ENCODE measurements at places on chromosomes 12 and 14.

DNA sequence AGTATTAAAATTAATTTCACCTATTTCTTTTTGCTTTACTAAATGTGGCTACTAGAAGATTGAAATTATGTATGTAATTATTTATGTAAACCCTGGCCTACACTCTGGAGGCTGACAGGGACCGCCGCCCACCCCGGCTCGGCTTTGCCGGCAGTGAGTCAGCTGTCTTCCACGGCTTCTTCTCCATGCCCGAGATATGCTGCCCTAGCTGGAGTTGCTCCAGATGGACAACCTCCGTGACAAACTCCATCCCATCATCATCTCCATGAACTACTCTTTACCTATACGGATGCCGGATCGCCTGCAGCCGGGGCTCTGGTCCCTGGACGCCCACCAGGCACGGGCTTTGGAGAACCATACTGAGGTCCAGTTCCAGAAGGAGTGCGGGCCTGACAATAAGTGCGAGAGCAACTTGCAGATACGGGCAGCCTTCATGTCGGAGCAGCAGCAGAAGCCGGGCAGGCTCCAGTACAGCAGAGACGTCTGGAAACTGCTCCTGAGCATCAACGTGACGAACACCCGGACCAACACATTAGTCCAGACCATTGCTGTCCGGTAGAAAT is 86.9 kb upstream of the NID2 start:
- DNase-seq: no peak

GRCh38 chr12:44788731-44789130 is 87.4 kb downstream of the NELL2 start:
- DNase-seq: no peak

DNA sequence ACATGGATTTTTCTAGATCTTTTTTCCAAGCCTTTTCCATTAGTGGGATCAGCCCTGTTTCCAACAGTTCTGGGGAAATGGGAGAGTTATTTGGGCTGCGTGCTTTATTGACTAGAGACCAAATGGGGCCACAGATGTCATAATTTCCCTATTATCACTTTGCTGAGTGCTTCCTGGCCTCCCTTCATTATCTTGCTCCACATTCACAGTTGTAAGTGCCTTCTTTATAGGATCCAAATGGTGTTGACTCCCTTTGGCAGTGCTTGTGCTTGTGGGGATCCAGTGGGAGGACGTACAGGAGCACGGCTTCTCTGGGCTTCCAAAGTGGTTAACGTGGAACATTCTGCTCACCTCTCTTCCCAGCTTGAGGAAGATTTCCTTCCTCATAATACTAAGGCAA is 141.0 kb upstream of the RMST start:
- DNase-seq: no peak

- DNase-seq: no peak
These were observed 15.5 kb upstream of the NR1H4 start for GRCh38 chr12:100458191-100458590.

- DNase-seq: no peak
These were observed 175.8 kb upstream of the NPAS3 start for GRCh38 chr14:32762886-32763285.

- no peak for DNase-seq
These were observed 39.8 kb downstream of the DACT1 start for GRCh38 chr14:58677517-58677916.

- DNase-seq: no peak
These were observed 49.5 kb upstream of the NUAK1 start for GRCh38 chr12:106188256-106188655.

- DNase-seq: no peak
These were observed 159.1 kb downstream of the RASSF9 start for GRCh38 chr12:85676816-85677749.

- DNase-seq: no peak
These were observed 58.4 kb upstream of the PPP1R12A start for GRCh38 chr12:79993106-79993862.

DNA sequence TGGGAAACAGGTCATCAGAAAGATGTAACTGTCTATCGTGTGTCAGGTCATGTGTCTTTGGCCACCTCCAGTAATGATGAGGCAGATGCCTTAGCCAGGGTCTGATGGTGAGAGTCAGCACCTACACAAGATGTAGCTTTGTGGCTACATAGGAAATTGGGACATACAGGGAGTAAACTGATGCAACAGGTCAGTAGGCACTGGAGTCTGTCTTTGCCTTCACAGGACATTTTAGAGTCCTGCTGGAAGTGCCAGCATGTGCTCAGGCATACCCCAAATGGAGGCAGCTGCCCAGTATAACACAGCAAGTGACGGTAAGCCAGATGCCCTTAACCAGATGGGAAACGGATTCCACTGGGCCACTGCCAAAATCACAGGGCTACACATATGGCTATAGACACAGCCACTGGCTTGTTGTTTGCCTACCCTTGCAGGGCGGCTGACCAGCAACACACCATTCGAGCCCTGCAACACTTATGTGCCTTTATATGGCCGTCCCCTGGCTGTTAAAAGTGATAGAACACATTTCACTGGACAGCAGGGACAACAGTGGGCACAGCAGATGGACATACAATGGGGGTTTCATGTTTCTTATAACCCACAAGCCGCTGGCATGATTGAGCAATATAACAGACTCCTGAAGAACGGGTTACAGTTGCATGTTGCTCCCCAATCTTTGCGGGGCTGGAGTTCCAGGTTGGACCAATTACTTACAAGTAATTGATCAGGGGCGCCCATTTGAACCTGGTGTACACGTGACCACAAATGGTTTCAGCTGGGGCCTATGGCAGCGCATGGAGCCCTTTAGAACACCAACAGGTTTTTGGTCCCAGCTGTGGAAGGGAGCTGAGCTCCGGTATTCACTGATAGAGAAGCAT is 12.9 kb upstream of the RNASE12 start:
- no peak for DNase-seq

- DNase-seq: no peak
These were observed 592 bp upstream of the USP15 start for GRCh38 chr12:62259631-62259992.

GRCh38 chr14:38291681-38292467 is 36.0 kb upstream of the CLEC14A start:
- no peak for DNase-seq

GRCh38 chr14:99579903-99580571 is 24.0 kb downstream of the CCDC85C start:
- DNase-seq: no peak

- DNase-seq: no peak
These were observed 28.1 kb downstream of the GIT2 start for GRCh38 chr12:109968032-109968420.

GRCh38 chr14:23121361-23121771 is 2.3 kb upstream of the CEBPE start:
- no peak for DNase-seq

DNA sequence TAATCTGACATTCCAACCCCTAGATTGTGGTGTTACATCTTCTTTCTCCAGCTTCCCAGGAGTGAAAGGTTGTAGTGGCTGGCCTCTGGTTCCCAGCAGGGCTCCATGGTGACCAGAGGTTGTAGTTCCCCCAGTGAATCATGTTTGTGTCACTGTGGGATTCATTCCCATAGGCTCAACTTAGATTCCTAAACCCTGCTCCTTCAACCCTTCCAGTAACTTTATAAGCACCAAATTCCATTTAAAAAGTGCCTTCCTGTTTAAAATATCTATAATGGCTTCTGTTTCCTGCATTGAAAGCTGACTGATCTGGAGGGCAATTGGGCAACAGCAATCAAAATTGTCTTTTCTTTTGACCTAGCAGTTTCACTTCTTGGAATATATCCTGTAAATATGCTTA is 40.5 kb upstream of the TBC1D15 start:
- no peak for DNase-seq

- DNase-seq: no peak
These were observed 3.2 kb upstream of the VSIG10 start for GRCh38 chr12:118107011-118107410.

DNA sequence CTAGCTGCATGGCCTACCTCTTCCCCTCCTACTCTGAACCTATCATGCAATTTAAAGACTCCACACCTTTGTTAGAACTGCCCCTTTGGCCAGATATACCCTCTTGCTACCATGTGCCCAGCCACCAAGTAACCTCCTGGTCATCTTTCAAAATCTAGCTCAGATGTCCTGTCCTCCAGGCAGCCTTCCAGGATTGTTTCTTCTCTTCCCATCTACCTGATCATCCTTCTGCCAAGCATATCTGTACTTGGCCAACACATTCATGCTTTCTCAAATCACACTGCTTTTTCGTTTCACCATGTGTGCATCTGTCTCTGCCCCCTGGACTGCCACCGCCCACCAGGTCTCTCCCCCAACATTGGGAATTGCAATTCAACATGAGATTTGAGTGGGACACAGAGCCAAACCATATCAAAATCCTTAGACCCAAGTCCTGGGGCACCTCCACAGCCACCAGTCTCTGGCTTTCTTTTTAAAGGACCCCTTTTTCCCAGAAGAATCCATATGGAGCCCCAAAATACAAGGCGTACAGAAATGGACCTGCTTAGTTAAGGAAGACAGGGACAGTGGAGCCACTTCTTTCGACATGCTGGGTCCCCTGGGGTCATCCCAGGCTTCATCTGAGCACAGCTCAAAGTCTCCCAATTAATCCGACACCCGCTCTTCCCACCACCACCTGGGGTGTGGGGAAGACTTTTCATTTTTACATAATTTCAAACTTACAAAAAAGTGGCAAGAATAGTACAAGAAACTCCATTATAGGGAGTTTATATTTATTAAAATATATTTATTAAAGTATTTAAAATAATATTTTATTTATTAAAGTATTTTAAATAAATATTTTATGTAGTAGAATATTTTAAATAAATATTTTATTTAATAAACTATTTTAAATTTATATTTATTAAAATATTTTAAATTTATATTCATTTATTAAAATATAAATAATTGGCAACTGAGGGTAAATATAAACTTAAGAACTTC is 7.9 kb upstream of the CMKLR1 start:
- DNase-seq: no peak

- DNase-seq: no peak
These were observed 23.7 kb downstream of the LEMD3 start for GRCh38 chr12:65192963-65193516.

- DNase-seq: no peak
These were observed 605 bp downstream of the ANKRD52 start for GRCh38 chr12:56257491-56258067.

DNA sequence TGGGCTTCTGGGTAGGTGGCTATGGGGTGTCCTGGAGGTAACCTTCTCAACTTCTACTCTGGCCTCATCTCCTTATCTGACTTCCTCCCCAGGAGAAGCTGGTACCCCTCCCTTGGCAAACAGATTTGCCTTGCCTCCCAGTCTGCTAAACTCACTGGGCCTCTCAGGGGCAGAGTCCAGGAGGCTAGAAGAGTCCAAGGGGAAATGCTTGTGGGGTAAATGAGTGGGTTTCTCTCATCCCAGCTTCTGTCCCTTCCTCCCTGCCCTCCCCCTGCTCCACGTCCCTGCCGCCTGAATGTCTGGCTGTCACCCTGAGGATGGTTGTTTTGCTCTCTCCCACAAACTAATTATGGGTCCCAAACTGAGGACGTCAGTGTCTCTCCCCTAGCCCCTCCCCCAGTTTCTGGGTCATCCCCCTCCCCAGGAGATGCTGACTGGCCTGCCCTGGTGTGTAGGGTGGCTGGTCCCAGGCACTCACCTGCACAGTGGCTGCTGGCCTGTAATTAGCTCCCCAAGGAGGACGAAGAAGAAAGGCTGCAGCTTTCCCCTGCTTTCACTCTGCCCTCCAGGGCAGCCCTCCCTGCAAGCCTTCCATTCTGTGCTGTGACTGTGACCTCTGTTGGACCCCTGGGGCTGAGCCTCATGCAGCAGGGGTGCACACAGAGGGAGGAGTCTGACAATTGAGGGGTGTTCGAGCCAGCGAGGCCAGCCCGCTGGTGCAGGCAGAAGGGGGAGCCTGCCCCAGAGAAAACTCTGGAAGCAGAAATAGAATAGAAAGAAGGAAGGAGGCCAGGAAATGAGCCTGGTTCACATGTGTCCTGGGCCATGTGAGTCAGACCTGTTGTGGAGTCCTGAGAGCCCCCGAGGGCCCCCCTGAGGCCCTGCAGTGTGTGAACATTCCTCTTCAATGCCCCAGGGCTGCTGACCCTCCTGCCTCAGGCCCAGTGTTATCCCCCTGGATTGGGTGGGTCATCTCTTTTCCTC is at the start of gene LRP1-AS:
Gene LRP1-AS (minus strand): TSS at position 659 of the 984 bp plus-strand sequence.
- DNase-seq: no peak

DNA sequence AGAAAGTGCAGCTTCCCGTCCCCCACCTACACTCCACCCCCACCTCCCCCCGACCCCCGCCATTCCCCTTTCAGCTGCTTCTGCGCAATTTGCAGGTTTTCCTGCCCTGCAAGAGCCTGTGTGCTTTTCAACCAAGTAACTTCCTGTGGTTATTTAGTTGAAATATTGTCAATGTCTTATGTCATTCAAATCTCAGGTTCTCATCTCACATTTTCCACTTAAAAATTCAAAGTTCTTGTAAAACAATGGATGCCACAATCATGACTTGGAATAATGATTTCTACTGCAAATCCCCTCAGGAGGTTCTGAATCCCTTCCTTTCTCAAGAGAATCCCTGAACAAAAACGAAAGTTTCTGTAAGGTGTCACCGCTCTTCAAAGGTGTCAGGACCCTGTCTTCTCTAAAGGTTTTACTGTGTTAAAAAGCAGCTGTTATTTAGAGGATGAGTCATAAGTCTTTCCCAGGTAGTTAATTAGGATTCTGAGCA is 31.6 kb downstream of the WBP11 start:
- DNase-seq: no peak

- DNase-seq: no peak
These were observed 6.6 kb downstream of the PTHLH start for GRCh38 chr12:27965966-27966365.

DNA sequence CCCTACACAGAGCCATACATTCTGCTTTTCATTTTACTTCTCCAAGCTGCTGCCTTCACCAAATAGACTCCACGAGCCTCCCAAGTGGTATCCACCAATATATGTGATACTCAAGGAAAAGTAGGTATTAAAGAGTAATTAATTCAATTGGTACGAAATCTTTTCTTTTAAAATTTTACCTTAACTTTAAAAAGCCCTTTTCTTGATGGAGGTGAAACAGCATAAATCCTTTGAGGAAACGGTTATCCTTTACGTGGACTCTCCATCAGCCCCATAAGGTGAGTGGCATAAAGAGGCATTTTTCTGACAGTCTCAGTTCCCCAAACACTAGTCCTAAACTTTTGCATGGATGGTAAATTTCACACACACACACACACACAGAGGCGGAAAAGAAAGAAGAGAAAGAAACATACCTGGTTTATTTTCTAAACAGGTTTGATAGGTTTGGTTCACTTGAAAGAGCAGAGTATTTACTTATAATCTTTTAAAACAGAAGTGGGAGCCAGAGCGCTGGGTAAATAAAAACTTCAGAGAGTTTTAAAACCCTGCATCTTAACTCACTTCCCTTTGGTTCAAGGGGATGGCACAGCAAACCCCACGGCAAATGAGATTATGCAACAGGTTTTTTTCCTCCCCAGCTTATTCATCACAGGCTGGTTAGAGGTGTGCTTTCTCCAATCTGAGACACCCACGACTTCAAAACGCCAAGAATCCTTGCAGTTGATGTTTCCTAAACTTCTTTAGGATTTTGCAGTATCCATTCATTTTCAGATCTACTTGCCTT is 1.9 kb downstream of the DUSP16 start:
- no peak for DNase-seq

GRCh38 chr14:94394581-94395207 is 6.3 kb upstream of the SERPINA1 start:
- no peak for DNase-seq
